Smooth muscle cell of the pulmonary artery (primary cell): ENCODE measurements at places on chromosomes 12 and 14. TPM values are rescaled to one million over a fixed set of nuclear protein-coding genes. Genes with fewer than 3 reads are reported as not detected.

The MMP17 gene
- total RNA-seq: 2.6 and 7.8 TPM in 2 replicates

The PRB2 gene
- not detected in 2 replicates for total RNA-seq

The TGM1 gene
- total RNA-seq: 0.65 and 1.5 TPM in 2 replicates

The LRRC10 gene
- not detected in 2 replicates for total RNA-seq
